ENCODE measurements at places on chromosomes 7 and 10.

GRCh38 chr10:114188001-114188400 is 8.8 kb downstream of the TDRD1 start:
- DNase-seq = no peak

- no peak for DNase-seq
Measured at GRCh38 chr7:37820708-37821468, 27.5 kb upstream of the NME8 start.

DNA sequence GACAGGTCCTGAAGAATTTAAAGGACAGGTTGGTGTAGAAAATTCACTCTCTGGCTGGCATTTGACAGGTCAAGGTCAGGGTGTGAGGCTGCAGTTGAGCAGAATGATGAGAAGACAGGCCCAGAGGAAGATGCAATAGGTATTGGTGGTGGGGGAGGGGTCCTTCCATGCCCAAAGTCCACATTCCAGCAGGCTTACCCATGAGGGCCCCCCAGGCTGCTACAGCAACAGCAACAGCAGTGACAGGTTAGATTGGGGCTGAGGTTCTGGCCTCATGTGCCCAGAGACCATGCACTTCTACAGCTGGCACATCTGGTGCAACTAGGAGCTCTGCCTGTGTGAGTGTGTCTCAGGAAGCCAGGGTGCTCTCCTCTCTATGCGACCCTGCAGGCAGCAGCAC is 223.5 kb upstream of the GHITM start:
- DNase-seq = no peak

GRCh38 chr7:100492738-100493475 is 9.2 kb downstream of the NYAP1 start:
- no peak for DNase-seq
